Activated T-helper 17 cell treated with anti-CD3 and anti-CD28 coated beads, Interleukin-2, amount 50 U/mL, for 72 hours (primary cell): ENCODE measurements at places on chromosomes 11 and 22. TPM values are rescaled to one million over a fixed set of nuclear protein-coding genes. Genes with fewer than 3 reads are reported as not detected.

GRCh38 chr11:120151536-120151935 is 13.6 kb upstream of the TRIM29 start:
- no peak for ATAC-seq

DNA sequence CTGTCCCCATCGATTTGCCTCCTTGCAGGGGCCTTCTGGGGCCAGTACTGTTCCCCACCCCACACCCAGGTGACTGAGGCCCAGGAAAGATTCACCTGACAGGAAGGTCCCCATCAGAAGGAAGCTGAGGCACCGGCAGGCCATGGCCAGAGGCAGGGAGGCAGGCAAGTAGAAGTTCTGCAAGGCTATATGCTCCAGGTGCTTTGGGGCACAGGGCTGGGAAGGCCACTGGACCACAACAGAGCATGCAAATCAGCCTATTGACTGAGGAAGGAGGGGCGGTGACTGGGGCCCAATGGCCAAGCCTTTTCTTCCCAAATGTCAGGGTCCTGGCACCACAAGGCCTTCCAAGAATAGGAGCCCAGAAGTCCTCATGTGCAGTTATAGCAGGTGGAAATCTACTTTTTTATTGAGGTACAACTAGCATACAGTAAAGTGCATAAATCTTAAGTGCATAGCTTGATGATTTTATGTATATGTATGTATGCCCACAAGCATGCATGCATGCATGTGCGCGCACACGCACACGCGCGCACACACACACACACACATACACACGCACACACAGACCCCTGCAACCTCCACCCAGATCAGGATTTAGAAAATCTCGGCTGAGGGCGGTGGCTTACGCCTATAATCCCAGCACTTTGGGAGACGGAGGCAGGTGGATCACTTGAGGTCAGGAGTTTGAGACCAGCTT is at the start of gene VPREB3:
Gene VPREB3 (minus strand): TSS at position 206 of the 700 bp plus-strand sequence. CDS start 62 bp downstream, at position 144.
- no peak for ATAC-seq

GRCh38 chr11:72124046-72124445 is 11.5 kb upstream of the FOLR3 start:
- ATAC-seq, result no peak

DNA sequence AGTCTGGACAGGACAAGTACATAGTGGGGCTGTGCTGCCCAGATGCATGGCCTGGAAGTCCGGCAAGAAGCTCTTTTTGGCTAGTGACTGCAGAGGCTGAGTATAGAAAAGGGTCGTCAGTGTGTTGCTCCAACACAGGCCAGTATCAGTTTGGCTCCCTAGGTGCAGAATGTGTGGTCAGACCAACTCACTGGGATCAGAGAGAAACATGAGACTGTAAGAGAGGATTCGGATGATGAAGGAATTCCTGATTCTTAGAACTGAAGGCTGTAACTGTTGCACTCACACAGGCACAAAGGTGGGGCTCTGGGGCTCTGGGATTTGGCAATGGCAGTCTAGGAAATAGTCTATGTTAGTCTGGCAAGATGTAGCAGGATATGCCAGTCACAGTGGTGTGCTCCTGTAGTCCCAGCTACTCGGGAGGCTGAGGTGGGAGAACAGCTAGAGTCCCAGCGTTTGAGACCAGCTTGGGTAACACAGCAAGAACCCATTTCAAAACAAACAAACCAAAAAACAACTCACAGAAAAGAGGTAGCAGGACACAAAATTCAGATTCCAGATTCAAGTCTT is 11.1 kb upstream of the UPB1 start:
- ATAC-seq, result no peak

CHRM1 gene
- not detected for total RNA-seq

C11orf86 gene
- not detected for total RNA-seq

ZNF215 gene
- total RNA-seq, result 0.11 TPM
